Astrocyte (in vitro differentiated cells and primary cell): ENCODE measurements at places on chromosomes 13 and 19. TPM values are rescaled to one million over a fixed set of nuclear protein-coding genes. Genes with fewer than 3 reads are reported as not detected.

- no peak for DNase-seq
These were observed 1597.6 kb upstream of the MIR17HG start for GRCh38 chr13:89749888-89750287.

DNA sequence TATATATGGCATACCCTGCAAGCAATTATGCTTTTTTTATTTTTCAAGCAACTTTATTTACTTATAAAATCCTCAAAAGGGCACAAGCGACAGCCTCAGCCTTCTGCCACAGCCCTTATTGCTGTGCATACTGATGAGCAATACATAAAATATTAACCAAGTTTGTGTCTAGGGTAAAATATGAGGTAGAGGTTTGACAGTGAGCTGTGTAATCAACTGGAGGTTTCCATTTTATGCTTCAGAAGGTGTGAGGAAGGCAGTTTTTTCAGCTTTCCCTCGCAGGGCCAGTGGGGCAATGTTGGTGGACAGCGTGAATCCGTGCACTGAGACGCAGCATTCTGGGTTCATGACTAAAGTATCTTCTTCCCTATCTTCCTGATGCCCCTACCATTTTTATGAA, 310.4 kb downstream of the IRS2 start:
- no peak for DNase-seq

Gene NRTN
- total RNA-seq = 0.62 and 0.66 TPM in 2 replicates

DNA sequence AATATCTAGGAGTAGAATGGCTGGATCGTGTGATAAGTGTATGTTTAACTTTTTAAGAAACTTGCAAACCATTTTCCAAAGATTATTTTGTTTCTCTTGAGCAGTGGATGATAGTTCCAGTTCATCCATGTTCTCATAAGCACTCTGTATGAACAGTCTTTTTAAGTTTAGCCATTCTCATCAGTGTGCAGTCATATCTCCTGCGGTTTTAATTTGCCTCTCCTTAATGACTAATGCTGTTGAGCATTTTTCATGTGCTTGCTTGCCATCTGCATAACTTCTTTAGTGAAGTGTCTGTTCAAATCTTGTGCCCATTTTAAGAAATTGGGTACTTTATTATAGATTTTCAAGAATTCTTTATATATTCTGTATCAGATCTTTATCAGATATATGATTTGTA, 58.6 kb downstream of the WASF3 start:
- DNase-seq = peak; percentile 82

- DNase-seq = no peak
These were observed 96.5 kb downstream of the KL start for GRCh38 chr13:33112766-33113165.

GRCh38 chr13:40333226-40333625, 333.2 kb downstream of the FOXO1 start:
- DNase-seq = no peak

Gene DAND5
- total RNA-seq = 0.14 TPM in 1 of 2 replicates, not detected in the other

- peak; percentile 60 for DNase-seq
These were observed 60.4 kb downstream of the WDFY2 start for GRCh38 chr13:51644654-51645053.

GRCh38 chr19:38291855-38292254, 12.2 kb upstream of the C19orf33 start:
- no peak for DNase-seq

GRCh38 chr19:982567-983170, 1.5 kb upstream of the WDR18 start:
- DNase-seq = no peak

DNA sequence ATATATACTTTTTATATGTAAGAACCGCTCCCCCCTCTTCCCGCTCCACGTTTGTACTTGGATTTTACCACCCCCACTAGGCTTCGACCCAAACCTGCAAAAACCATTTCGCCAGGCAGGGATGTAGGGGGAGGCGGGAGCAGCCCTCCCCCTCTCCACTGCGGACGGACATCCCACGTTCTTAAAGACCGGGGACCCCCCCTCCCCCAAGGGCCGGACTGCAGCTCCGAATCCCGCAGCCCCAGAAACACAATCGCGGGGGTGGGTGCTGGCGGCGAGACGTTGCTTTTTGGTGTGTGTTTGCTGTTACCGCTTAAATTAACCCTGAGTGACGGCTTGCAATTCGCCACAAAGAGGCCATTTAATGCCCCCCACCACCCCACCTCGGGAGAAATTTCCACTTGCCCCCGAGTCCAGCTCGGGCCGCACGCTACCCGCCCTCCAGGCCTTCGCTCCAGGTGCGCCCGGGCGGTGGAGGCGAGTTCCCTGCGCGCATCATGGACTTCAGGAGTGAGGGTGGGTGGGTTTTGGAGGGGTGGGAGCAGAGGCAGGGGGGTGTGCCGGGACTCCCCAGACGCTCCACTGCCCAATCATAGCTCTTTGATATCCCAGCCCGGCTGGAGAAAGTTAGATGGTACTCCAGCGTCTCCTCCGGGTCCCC, 15.8 kb downstream of the NFIX start:
- no peak for DNase-seq

- DNase-seq = no peak
These were observed 186.9 kb downstream of the FGF14 start for GRCh38 chr13:102214956-102215355.

GRCh38 chr19:55683449-55684261, 8.6 kb downstream of the EPN1 start:
- no peak for DNase-seq

GRCh38 chr19:31717269-31717923, 368.2 kb upstream of the TSHZ3 start:
- peak; percentile 12 for DNase-seq

DNA sequence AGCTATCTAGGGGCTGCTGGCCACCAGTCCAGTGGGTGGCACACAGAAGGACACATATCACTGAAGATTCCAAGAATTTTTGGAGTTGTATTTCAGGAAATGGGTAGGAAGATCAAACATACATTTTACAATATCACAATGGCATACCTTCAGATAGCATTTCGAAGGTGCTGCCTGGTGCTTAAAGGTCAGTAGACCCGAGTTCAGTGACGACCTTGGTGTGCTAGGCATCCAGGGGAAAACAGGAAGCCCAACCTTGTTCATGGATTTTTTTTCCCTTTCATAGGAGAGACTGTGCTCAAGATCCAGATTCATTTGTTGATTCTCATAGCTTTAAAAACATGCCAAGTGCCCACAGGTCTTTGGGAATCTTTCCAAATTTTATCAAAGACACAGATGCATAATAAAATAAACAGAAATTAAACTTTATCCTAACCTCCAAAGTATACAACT, 51.0 kb upstream of the RCBTB2 start:
- DNase-seq = no peak

DNA sequence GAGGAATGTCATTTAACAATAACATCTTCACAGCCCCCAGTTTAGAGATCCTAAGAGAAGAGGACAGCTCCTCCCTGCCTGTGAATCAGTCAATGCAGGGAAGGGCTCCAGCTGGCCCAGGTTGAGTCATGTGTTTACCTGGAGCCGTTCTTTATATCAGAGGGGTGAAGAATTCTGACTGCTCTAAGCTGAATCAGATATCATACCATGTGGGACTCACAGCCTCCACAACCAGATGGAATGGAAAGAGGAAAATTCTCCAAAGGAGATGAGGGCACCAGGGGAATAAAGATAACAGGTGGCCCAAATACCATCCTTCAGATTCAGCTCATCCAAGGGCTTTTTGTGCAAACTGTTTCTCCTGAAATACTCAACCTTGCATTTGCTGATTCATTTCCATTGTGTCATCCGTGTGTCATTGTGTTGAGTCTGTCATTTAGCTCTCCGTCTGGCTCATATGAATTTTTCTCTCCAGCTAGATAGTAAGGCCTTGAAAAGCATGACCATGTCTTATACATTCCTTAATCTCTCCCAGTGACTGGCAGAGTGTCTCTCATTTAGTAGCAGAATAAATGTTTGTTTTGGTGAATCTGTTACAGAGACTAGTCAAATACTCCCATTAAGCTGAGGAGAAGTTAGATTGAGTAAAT, 217.9 kb downstream of the RFC3 start:
- DNase-seq = no peak

DNA sequence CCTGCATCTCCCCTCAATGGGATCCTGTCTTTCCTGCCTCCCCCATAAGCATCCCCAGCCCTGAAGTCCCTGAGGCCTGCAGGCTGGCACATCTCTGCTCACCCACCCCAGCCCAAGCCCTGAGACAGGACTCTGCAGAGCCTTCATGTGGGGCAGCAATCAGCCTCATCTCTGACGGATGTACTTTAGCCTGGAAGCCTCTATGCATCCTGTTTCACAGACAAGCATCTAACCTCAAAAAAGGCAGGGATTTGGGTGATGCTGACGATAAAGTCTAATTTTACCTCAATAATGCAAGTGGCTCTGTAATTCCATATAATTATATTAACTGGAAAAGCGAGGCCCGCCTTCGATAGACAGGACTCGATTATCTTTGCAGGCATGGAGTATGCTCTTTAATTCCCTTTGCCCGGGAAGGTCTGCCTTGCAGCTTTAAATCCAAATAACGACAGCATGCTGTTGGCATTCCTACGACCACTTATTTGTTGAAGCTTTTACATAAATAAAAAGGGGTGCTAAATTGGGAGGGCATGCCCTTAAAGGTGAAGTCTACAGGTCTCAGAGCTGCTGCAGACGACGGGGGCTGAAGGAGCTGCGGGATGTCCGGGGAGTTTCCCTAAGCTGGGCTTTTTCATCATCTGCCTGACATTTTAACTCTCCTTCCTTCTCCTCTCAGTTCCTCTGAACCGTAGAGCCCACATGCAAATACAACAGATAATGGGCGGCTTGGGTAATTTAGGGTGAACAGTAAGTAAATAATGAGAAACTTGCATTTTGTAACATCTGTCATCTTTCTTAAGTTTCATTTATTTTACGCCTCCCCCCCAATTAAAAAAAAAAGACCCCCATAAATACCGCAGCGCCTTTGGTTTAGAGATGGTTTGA, 211.5 kb downstream of the URI1 start:
- DNase-seq = no peak

Gene GFY
- not detected in 2 replicates for total RNA-seq

- no peak for DNase-seq
These were observed 39.8 kb upstream of the SLC15A1 start for GRCh38 chr13:98792321-98792720.

GRCh38 chr13:26819046-26819445, 58.5 kb upstream of the GPR12 start:
- no peak for DNase-seq

- DNase-seq = no peak
These were observed 3.1 kb downstream of the POLR1G start for GRCh38 chr19:45409557-45409920.

GRCh38 chr13:72151241-72151640, 284.2 kb upstream of the DACH1 start:
- DNase-seq = peak; percentile 92

GRCh38 chr19:1840541-1841115, 7.7 kb downstream of the REXO1 start:
- DNase-seq = no peak

DNA sequence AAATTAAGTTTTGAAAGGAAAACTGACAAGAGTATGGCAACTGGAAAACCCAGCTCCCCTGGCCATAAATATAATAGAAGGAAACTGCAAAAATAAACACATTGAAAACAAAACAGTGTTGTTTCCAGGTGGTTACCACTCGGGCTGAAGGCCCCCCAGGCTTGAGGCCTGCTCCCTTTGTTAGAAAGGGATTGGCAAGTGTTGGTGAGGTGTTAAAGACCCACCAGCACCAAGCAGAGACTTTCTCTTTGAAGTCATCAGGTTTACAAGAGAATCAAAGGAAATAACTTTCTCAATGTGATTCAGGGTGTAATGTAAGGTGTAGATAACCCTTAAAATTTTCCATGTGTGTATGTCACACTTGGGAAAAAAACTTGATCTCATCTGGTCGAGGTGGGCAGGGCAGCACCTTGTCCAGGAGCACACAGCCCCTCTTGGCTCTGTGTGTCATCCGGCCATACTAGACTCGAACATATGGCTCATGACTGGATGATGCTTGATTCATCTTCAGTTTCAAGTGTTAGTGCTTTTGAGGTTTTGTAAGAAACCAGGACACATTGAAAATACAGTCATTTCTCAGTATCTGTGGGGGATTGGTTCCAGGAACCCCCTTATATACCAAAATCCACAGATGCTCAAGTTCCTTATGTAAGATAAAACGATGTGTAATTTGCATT, 7.8 kb downstream of the ACTN4 start:
- peak; percentile 55 for DNase-seq

- DNase-seq = no peak
These were observed 3.9 kb downstream of the EEF1AKMT1 start for GRCh38 chr13:20769834-20770233.

GRCh38 chr13:38444904-38445303, 95.3 kb downstream of the UFM1 start:
- DNase-seq = no peak

DNA sequence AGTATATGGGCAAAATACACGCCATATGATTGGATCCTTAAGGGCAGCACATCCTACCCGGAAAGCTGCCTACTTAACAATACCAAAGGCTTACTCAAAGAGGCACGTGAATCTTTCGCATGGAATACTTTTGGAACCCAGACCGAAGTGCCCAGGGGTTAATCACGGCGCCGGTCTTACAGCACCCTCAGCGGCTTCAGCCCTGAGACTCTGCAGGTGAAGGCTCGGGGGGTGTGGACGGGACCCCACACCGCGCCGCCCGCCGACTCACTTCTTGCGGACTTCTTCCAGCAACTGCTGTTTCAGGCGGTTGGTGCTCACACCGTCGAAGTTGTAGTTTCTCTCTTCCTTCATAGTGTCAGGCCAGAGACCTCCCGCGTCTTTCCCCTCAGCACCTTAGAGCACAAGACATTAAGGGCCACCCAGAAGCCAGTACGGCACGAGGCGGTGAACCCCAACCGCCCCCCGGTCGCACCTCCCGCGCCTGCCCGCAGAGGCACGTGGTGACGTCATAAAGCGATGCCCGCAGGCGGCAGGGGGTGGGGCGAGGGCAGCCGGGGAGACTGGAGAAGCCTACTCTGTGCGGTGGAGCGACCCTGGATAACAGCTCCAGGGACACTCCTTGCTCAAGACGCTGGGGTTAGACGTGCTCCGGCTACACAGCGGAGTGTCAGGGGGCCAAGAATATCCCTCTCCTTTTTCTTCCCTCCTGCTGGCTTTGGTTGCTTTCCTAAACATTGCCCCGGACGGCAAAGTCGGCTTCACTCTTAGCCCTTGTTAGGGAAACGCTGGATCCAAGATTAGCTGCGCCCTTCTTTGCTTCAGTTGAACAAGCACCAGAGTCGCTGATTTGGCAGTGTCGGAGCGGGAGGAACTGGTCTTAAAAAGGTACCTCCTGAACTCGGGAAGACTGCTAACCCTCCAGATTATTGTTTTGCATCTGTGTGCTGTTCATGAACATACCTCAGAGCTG, at the start of gene CCDC169:
TSS of gene CCDC169 (minus strand) at position 449 of the 973 bp plus-strand sequence. CDS start at position 354, 95 bp downstream.
- DNase-seq = peak; percentile 47

- no peak for DNase-seq
These were observed 703 bp upstream of the PTH2 start for GRCh38 chr19:49423985-49424303.

GRCh38 chr13:39616087-39616694, 13.2 kb upstream of the LHFPL6 start:
- DNase-seq = peak; percentile 29

- no peak for DNase-seq
These were observed 32.2 kb upstream of the WDFY2 start for GRCh38 chr13:51552027-51552426.

Gene MLNR
- not detected in 2 replicates for total RNA-seq

Gene OCEL1
- 12.3 and 13.5 TPM in 2 replicates for total RNA-seq

- DNase-seq = no peak
These were observed 327.1 kb downstream of the RFC3 start for GRCh38 chr13:34145061-34145460.
